ENCODE measurements at places on chromosomes 12 and 14. TPM values are rescaled to one million over a fixed set of nuclear protein-coding genes. Genes with fewer than 3 reads are reported as not detected.

The PTPRB gene
- 32.2 TPM for total RNA-seq

GRCh38 chr12:86473231-86473630 lies 217.0 kb upstream of the MGAT4C start:
- no peaks in the 10 kb centered on the region for H3K36me3 ChIP-seq
- H3K4me3 ChIP-seq: no peak overlapping the region
- no peaks in the 10 kb centered on the region for H3K4me1 ChIP-seq
- no peaks in the 10 kb centered on the region for H3K27me3 ChIP-seq
- H3K27ac ChIP-seq: no peak overlapping the region

DNA sequence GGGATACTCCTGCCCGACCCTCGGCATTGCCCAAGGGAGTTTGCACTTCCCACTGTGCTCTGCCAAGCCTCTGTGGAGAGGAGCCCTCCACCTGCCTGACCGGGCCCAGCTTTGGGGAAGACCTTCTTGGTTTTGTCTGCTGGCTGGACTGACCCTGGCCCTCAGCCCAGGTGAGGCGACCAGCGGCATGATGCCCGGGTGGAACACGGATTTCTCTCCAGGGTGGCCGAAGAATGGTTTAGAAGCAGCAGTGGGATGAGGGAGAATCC lies 15.6 kb downstream of the ZBTB42 start:
- no peaks in the 10 kb centered on the region for H3K36me3 ChIP-seq
- peak; percentile 75 for DNase-seq
- H3K27me3 ChIP-seq: no peaks in the 10 kb centered on the region
- peak overlapping the region; percentile 79 for H3K4me3 ChIP-seq
- peak overlapping the region; percentile 98 for H3K27ac ChIP-seq

GRCh38 chr12:10756194-10756593 lies 33.1 kb upstream of the YBX3 start:
- H3K4me3 ChIP-seq: no peak overlapping the region
- DNase-seq: no peak
- H3K27ac ChIP-seq: no peak overlapping the region
- no peaks in the 10 kb centered on the region for H3K27me3 ChIP-seq
- H3K4me1 ChIP-seq: no peaks in the 10 kb centered on the region
- H3K36me3 ChIP-seq: no peaks in the 10 kb centered on the region

The WSB2 gene
- 64.6 TPM for total RNA-seq
